Activated effector memory CD4-positive, alpha-beta T cell treated with Interleukin-2 at 50 U/mL for 16 hours (primary cell): ENCODE measurements at places on chromosomes 3 and 15.
A peak's percentile ranks its signal among the peaks of the same experiment; 100 is the strongest.

GRCh38 chr3:42052484-42053351 is 38.4 kb upstream of the TRAK1 start:
- no peak for DNase-seq

DNA sequence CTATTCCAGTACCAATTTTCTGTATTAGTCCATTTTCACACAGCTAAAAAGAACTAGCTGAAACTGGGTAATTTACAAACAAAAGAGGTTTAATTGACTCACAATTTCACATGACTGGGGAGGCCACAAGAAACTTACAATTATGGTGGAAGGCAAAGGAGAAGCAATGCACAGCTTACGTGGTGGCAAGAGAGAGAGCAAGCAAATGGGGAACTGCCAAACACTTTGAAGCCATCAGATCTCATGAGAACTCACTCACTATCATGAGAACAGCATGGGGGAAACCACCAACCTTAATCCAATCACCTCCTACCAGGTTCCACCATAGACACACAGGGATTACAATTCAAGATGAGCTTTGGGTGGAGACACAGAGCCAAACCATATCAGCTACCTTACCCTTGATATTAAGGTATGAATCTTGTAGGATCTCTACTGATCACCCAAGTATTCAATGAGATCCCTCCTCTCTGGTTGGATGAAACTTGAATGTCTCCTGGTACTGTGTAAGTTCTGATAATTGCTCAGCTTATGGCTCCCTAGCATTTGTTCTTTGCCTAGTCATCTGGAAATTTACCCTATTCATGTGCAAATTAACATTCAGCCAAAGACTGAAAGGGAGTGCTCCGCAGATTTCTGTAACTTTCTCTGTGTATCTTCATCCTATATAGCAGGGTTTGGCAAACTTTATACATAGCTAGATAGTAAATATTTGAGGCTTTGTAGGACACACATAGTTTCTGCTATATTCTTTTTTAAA is 38.9 kb downstream of the MYL3 start:
- DNase-seq = no peak

DNA sequence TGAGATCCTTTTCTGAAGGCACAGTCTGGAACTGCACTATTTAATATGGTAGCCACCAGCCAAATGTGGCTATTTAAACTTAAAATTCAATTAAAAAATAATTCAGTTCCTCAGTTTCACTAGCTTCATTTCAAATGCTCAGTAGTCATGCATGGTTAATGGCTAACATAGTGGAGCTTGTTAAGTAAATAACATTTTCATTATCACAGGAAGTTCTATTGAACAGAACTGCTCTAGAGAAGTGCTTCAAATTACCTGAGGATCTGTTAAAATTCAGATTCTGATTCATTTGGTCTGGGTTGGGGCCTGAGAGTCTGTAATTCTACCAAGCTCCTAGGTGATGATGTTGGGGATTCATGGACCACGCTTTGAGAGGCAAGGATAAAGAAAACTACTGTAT is 109.6 kb upstream of the THRB start:
- DNase-seq = no peak

GRCh38 chr15:100570275-100570674 is 31.7 kb downstream of the LINS1 start:
- no peak for DNase-seq

DNA sequence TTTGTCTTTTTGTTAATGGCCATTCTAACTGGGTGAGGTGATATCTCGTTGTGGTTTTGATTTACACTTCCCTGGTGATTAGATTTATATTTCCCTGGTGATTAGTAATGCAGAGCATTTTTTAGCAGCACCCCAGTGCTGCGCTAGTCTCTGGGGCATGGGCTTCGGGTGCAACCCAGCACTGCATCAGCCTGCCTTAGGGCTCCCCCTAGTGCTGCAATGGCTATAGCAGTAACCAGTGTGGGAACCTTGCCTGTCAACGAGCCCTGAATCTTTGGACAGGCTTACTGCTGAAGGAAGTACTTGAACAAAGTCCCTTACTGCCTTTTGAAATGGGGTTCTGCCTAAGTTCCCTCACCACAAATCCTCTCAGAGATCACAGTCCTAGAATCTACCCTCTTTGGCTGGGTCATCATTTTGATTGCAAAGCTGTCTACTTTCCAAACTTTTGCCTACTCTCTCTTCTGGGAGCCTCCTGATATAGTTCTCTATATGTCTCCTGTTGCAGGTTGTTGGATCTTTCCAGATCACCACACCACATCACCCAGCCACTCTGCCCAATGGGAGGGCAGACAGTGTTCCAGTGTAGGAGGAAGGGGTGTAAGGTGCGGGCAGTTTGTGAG is 79.2 kb upstream of the CCNL1 start:
- peak; percentile 51 for DNase-seq

- no peak for DNase-seq
Observed at GRCh38 chr3:128343287-128344051, 123.2 kb downstream of the DNAJB8 start.
